Stimulated activated CD4-positive, alpha-beta T cell treated with anti-CD3 and anti-CD28 coated beads, Interleukin-1b, Interleukin-23, amount 100 ng/mL, for 24 hours (primary cell): ENCODE measurements at places on chromosomes 16 and 17.
A peak's percentile ranks its signal among the peaks of the same experiment; 100 is the strongest.

DNA sequence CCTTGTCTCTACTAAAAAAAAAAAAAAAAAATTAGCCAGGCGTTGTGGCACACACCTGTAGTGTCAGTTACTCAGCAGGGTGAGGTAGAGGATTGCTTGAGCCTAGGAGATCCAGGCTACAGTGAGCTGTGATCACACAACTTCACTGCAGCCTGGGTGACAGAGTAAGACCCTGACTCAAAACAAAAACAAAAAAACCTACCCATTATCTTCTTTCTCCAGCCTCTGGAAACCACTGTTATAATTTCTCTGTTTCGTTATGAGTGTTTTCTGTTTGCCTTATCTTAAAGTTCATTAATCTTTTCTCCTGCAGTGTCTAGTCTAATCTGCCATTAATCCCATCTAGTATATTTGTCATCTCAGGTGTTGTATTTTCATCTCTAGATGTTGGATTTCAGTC is 18.6 kb upstream of the CLTC start:
- no peak for DNase-seq

DNA sequence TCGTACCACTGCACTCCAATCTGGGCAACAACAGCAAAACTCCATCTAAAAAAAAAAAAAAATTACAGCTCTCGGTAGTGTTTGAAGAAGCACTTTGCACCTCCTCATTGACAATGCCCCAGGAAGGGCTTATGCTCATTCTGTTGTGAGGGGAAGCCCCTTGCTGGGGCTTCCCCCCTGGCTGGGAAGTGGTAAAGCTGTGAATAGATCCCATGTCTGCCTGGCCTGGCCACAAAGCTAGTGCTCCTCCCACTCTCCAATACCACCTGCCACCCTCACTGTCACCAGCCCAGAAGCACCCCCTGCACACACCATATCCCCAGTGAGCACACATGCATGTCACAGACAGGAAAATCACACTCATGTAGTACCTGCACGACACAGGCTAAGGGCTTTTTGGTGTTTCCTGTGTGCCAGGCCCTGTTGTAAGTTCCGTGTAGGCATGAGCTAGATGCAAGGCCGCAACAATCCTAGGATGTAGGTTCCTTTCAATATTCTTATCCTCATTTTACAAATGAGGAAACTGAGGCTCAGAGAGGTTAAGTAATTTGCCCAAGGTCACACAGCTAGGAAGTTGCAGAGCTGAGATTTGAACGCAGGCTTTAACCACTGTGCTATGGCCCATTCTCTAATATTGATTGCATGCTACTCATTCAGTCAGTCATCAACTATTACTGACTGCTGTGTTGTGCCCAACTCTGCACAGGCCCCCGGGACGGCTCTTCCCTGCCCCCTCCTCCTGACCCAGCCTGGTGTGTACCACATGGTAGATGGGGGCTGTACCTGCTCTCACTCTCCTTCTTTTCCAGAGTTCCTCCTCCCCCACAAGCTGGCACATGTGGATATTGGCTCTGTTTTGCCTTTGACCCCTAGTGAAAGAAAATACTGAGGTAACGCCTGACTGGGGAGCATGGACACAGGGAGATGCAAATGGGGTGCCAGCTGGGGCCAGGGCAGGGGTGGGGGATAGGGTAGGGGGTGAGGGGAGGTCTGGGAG is 11.9 kb upstream of the COL1A1 start:
- DNase-seq, result peak; percentile 26

GRCh38 chr17:17127730-17128291 is 78.3 kb downstream of the PLD6 start:
- DNase-seq, result no peak

GRCh38 chr16:57042157-57043111 is 49.9 kb upstream of the CPNE2 start:
- DNase-seq, result peak; percentile 54

DNA sequence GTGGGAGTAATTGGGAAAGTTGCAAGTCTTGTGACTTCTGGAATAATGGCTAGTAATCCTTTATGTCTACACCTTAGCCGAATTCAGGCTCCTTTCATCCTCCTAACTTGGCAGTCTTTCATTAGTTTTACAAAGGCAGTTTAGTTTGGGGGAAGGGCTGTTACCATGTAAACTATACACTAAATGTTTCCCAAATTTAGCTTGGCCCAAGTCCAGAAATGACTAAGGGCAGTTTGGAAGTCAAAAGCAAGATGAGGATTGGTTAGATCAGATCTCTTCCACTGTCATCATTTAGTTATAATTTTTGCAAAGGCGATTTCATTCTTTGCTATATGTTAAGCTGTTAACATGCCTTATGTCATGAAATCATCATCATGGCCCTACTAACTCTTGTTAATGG is 115.4 kb upstream of the CACNG3 start:
- DNase-seq, result no peak

- DNase-seq, result no peak
Measured at GRCh38 chr17:73476890-73477350, 165.1 kb upstream of the CDC42EP4 start.

GRCh38 chr16:86069736-86070298 is 170.9 kb downstream of the IRF8 start:
- no peak for DNase-seq

- no peak for DNase-seq
Measured at GRCh38 chr16:177981-178667, 1.6 kb downstream of the HBA1 start.

DNA sequence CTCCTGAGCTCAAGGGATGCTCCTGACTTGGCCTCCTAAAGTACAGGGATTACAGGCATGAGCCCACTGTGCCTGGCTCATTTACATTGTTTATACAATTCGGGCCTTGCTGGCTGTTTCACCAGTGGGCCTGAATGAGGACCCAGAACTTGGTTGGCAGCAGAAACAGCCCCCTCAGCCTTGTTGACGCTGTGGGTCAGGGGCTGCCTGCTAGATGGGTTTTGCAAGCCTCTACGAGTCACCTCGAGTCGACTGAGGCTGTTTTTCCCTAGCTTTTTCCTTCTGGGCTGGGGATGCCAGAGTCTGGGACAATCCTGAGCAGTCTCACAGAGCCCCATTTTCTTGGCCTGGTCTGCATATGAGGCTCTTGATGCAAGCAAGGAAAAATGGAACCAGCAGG is 16.1 kb downstream of the PPL start:
- DNase-seq, result no peak

- no peak for DNase-seq
Measured at GRCh38 chr17:27456681-27457359, 572 bp downstream of the KSR1 start.

GRCh38 chr17:62892870-62893338 is 73.1 kb upstream of the TANC2 start:
- DNase-seq, result no peak
